NCI-H510A treated with DMSO at 0.1 percent for 48 hours (cell line): ENCODE measurements at places on chromosomes 1 and 21.

GRCh38 chr1:29426701-29427279 lies 190.5 kb downstream of the PTPRU start:
- DNase-seq: peak; percentile 70

- no peak for DNase-seq
These were observed 30.7 kb downstream of the RPAP2 start for GRCh38 chr1:92329347-92330129.

DNA sequence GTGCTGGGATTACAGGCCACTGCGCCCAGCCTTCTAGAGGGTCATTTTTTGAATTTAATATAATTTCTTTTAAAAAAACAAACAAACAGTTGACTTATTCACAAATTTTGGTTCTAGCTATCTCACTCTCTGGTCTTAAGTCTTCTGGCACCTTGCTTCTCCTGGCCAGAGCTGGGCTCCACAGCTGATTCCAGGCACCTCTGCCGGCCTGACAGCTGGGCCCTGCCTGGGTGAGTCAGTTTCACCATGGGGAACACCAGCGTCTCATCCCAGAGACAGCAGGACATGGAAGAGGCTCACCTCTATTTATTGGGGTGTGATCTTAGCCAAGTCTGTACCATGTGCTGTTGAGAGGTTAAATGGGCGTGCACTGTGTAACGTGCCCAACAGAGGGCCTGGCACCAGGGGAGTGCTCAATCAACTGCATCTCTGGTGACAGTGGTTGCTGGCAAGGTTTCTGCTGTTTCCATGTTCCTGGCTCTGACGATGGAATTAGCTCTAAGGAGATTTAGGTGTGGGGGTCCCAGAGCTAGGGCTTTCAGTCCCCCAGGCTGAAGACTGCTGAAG lies 956 bp downstream of the CPLANE2 start:
- peak; percentile 99 for DNase-seq

- no peak for DNase-seq
These were observed 11.2 kb downstream of the EPHA10 start for GRCh38 chr1:37753473-37754321.

- no peak for DNase-seq
These were observed 13.6 kb upstream of the SYT14 start for GRCh38 chr1:209924390-209924789.

- DNase-seq: no peak
These were observed 83.2 kb downstream of the APP start for GRCh38 chr21:26087223-26087918.

DNA sequence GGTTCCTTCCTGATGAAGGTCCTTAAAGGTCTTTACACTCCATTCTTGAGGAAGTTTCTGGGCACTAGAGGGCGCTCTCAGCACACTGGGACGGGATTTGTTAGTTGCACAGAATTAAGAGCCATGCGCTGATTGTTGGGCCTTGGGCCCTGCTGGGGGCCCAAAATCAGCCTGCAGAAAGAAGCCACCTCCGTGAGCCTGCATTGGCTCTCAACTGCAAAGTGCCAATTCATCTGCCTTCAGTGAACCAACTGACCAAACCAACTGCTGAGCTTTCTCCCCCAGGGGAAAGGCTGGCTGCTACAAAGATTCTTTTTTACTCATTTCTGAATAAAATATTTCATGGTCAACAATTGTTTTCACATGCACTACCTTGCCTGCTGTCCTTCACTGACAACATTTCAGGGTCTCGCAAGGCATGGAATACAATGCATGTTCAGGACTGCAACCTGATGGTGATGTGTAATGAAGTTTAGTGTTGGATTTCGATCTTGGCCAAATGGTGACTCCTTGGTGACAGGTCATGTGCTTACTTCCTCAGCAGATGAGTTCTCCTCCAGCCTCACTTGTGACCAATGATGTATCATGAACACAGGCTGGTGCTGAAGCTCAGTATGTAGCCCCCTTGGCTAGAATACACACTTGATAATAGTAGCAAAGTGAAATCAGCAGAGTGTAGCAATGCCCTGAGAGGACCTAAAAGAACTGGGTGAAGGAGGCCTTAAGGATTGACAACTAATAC lies 45.7 kb upstream of the PRDX6 start:
- DNase-seq: peak; percentile 66

DNA sequence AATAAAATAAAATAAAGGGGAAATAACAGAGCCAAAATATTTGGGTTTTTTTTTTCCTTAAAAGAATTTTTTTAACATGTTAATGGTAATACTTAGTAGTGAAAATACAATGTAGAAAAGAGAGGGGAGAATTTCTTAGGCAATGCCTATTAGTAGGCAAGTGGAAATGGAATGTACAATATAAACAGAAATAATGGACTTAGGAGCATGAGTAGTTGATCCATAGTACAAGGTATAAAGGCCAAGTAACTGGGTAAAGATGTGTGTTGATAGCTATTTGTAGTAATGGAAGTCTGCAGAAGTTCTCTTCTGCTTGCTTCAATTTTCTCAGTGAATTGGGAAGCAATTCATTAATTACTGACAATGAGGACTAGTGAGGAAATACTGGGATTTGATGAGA lies 34.4 kb downstream of the TESK2 start:
- no peak for DNase-seq
